Fibroblast of villous mesenchyme (primary cell): ENCODE measurements at places on chromosomes 6 and 20.

DNA sequence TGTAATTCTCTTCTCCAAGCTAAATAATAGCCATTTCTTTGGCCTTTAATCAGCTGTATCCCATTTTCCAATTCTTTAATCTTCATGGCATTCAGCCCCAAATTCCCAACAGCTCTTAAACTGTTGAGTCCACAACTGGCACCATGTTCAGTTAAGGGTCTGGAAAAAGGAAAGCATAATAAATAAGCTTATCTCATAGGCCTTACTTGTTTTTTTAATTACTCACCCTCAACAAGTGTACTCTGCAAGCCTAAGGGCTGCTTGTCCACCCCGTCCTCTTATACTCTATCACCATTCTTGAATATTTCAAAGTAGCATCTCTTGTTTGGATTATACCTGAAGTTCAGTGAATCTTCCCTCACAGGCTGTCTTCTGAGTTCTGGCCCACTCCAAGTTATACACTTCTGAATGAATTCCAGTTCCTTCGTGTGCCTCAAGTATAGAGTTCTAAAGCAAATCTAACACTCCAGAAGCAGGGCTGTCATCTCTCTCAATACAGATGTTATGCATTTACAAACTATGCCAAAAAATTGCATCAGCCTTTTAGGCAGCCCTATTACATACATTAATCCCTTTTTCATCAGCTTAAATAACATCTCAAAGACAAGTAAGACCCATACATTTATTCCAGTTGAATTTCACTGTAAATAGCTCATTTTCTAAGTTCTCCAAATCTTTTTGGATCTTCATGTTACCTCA lies 98.7 kb downstream of the COL21A1 start:
- DNase-seq, result peak; percentile 11

DNA sequence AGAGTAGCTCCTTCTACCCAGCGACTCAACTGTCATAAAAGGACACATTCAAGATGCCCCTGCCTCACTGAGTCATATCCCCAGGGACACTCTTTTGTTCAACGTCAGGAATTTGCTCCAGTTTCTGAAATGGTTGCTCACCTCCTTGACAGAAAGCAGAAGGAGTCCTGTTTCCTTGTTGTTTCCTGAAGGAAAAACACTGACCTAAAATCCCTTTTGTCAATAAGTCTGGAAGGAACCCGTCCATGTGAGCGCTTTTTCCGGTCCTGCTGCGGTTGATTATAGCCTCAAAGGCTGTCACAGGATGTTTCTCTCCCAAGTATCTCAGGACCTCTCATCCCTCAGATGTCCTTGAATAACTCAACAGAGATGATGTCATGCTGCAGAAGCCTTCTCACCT lies 113.6 kb upstream of the PLEKHG1 start:
- DNase-seq, result peak; percentile 58

GRCh38 chr6:19845266-19846041 lies 8.3 kb downstream of the ID4 start:
- peak; percentile 20 for DNase-seq

DNA sequence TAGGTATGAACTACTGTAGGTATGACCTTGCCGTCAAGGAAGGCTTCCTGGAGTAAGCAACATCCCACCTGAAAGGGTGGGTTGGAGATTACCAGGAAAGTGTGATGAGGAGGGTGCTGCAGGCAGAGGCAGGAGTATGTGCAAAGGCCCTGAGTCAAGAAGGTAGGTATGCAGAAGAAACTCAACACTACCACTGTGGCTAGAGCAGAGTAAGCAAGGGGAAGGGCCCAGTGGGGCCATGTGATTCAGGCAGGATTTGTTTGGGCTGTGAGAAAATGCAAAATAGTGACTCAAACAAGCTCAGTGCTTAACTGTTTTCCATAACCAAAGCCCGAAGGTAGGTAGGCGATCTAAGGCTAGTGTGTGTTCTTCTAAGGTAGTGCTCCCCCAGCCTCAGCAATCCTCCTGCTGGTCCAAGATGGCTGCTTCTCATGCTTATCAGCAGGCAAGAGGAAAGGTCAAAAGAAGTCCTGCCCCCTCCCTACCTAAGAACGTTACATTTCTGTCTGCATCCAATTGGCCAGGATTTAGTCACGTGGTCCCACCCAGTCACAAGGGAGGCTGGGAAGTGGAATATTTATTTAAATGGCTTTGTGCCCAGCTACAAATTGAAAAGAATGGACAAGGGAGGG lies 36.2 kb upstream of the HMGA1 start:
- no peak for DNase-seq

DNA sequence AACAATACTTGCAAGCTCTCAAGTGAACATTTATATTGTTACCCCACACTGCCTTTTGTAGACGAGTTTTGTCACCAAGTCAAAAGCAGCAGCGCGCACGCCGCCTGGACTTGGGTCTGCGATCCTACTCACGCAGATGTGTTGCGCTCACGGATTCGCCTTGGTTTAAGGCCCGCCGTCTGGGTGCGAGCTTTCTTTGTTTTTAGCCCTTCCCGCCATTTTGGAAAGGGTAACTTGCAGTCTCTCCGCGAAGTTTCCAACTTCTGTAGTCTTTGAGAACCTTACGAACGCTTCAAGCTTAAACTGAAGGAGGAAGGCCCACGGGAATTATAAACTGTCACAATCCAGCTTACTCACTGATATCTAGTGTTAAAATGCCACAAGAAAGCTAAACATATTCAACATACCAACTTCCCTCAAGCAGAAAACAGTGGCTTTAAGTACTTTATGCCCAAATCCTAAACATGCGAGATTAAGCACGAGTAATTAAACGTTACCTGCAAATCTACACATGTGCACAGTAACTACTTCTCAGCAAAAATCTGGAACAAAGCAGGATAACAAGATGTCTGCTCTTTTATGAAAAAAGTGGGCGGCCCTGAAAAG lies 80.4 kb upstream of the BTN3A2 start:
- peak; percentile 76 for DNase-seq

DNA sequence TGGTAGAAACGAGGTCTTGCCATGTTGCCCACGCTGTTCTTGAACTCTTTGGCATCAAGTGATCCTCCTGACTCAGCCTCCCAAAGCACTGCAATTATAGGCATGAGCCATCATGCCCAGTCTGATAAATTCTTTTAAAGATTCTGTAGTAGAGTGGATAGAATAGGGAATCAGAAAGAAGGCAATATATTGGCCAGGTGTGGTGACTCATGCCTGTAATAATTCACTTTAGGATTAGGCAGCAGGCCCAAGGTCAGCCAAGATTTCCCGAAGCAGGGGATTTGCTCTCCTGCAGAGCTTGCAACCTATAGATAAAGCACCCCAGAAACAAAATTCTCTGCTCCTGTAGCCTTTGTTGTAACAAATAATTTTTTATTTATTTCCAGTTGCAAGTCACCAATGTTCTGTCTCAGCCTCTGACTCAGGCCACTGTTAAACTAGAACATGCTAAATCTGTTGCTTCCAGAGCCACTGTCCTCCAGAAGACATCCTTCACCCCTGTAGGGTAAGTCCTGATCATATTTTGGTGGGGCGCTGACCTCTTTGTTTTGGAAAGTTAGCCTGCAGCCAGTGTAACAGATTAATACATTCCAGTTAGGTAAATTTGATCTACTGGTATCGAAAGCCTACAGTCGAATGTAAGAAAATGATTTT lies 30.4 kb upstream of the MROH8 start:
- no peak for DNase-seq

- peak; percentile 45 for DNase-seq
Observed at GRCh38 chr6:157036245-157036711, 259.1 kb downstream of the ARID1B start.

DNA sequence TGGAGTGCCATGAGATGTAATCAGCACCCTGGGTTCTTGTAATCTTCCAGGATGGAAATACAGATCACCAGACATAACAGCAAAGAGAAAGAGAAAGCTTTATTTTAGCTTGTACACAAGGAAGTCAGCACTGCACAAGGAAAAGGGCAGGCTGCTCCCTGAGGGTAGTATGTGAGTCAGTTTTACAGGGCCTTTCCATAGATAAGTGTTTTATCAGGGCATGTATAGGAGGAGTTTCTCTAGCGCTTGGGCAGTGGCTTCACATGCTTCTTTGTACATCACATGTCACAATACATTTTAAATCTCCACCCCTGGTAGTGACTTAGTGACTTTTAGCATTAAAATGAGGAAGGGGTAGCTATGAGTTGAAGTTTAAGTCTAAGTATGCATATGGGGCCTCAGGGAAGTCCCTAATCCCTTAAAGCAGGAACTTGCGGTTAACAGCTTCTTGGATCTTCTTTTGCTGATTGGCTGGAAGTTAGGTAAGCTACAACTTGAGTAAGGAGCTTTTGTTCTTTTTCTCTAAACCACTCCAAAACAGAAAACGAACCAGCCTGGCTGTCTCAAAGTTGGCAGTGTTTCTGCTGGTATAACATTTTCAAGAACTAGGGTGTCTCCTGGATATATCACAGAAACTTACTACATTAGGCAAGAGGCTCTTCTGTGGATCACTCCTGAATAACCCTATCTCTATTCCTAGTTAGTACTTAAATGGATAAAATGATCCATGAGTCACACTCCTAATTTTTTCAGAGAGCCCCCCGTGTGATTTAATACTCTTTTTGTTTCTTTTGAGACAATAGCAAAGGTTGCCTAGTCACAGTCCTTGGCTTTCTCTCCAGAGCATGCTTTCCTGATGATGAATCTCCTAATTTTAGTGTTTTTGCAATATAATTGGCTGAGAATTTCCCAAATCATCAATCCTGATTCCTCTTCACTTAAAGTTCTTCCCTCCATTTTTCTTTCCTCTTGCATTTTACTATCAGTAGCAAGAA lies 60.2 kb downstream of the MRAP2 start:
- peak; percentile 21 for DNase-seq

DNA sequence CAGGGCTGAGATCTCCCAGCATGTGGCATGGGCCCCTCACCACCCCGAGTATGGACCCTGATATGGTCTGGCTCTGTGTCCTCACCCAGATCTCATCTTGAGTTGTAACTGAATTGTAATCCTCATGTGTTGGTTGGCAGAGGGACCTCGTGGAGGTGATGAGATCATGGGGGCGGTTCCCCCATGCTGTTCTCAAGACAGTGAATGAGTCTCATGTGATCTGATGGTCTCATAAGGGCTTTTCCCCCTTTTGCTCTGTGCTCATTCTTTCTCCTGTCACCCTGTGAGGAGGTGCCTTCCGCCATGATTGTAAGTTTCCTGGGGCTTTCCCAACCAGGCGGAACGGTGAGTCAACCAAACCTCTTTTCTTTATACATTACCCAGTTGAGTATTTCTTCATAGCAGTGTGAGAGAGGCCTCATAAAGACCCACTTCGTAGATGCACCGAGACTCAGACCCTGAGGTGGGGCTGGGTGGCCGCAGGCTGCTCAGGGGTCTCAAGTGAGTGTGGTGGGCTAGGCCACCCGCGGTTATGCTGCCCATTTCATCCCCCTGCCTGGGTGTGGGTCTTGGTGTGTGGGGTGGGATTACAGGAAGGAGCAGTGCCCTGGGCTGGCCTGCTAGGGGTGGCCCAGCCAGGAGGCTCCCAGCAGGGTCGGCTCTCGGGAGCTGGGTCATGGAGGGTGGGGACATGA lies 26.2 kb upstream of the GATA5 start:
- DNase-seq, result peak; percentile 7

DNA sequence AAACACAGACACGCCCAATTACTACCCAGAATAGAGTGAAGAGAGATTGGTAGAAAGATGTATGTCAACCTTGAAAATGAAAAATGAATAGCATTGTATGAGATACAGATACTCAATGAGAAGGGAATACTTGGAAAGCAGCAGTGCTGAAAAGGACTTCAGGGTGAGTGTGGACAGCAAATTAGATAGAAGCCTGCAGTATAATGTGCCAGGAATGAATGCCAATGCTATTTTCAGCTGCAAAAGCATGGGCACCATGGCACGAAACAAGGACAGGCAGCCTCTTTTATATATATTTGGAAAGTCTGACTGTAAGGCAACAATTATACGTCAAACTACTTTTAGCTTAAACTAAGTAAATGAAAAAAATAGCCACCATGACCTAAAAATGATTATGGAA lies 118.2 kb downstream of the PTCHD4 start:
- no peak for DNase-seq

DNA sequence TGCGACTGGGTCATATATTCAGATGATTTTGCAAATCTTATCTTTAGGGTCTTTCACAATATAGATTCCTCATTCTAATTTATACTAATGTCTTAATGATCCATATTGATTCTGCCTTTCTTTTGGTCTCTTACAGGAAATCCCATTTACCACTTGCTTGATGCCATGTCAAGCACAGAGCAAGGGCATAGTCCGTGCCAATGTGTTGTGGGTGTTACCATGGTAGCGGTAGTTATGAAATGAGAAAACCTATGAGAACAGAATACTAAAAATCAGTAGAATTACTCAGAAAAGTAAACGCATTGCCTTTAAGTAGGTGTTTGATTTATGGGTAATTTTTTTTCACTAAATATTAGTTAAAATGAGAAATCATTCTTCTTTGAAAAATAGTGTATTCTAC lies 153.9 kb upstream of the RAB32 start:
- no peak for DNase-seq

DNA sequence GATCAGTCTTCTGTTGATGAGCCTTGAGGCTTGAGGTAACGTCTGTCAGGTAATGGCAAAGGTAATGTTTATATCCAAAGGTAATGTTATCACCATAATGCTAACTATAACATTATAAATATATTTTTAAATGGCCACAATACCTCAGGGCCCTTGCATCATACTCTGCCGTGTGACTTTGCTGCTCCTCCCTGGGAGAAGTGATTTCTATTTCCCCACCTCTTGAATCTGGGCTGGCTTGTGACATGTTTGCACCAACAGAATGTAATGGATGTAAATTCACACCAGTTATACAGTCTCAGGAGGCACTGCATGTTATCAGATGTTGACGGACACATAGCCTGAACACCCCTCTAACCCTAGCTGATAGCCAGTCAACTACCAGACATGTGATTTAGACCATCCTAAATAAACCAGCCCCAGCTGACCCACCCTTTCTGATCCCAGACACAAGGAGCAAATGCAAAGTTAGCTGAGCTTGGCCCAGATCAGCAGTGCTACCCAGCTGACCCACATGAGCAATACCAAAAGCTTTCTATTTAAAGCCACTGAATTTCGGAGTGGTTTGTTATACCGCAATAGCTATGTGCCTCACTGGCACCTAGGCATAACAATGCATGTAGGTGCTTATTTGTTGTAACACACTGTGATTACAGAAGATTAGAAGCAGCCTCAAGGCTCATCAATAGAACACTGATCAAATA lies 93.8 kb upstream of the SIRPA start:
- no peak for DNase-seq

DNA sequence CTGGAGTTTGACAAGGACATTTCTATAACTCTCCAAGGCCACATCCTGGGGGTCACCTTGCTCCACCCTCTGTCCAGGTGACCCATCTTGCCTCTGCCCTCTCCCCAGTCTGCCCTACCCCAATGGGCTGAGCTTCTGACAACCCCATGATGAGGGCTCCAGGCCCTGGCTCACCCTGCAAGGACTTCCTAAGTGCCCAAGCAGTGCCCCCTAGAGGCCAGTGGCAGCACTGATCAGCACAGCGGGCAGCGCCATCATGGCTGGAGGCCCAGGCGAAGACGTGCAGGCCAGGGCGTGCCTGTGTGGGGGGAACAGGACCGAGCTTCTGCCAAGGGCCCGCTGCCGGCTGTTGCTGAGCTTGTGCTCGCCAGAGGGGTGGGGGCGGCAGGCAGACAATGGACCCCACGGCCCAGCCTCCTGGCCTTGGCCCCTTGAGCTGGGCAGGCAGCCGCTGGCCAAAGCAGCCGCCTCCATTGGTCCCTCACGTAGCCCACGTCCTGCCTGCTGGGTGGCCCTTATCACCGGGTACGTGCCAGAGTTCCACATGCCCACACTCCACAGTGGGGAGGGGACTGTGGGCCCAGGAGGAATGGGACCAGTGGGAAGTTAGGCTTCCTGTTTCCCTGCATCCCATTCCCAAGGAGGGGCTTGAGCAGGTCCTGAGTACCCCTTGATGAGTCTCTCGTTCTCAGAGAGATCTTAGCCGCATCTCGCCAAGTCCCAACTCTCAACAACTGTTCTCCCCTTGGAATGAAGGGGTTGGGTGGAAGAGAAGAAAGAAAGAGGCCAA lies 64.3 kb downstream of the MRPL14 start:
- no peak for DNase-seq
